ENCODE measurements at places on chromosomes 13 and 19. TPM values are rescaled to one million over a fixed set of nuclear protein-coding genes. Genes with fewer than 3 reads are reported as not detected.
A peak's percentile ranks its signal among the peaks of the same experiment; 100 is the strongest.

PTPRH gene
- polyA plus RNA-seq = 1.6 TPM

CCDC194 gene
- not detected for polyA plus RNA-seq

CCDC70 gene
- polyA plus RNA-seq = not detected

STAP2 gene
- 12.4 TPM for polyA plus RNA-seq

GRCh38 chr13:93169980-93170379, 56.6 kb upstream of the GPC6 start:
- DNase-seq = no peak

DNA sequence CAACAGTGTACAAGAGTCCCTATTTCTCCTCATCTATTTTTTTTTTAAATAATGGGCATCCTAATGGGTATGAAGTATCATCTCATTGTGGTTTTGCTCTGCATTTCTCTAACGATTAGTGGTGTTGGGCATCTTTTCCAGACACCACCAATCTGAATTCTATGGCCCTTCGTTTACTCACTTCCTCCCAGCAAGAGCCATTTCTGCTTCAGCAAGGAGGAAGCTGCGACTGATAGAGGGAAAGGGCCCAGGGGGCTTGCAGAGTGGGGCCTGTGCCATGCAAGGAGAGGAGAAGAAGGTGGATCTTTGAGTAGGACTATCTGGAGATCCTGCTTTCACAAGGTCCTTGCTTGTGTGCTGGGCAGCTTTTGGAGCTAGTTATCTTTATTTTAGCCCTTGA, 58.0 kb downstream of the USPL1 start:
- DNase-seq = no peak

LILRA1 gene
- 0.63 TPM for polyA plus RNA-seq

GRCh38 chr13:23516702-23517101, 53.5 kb upstream of the TNFRSF19 start:
- no peak for DNase-seq

CPB2 gene
- 0.24 TPM for polyA plus RNA-seq

DNA sequence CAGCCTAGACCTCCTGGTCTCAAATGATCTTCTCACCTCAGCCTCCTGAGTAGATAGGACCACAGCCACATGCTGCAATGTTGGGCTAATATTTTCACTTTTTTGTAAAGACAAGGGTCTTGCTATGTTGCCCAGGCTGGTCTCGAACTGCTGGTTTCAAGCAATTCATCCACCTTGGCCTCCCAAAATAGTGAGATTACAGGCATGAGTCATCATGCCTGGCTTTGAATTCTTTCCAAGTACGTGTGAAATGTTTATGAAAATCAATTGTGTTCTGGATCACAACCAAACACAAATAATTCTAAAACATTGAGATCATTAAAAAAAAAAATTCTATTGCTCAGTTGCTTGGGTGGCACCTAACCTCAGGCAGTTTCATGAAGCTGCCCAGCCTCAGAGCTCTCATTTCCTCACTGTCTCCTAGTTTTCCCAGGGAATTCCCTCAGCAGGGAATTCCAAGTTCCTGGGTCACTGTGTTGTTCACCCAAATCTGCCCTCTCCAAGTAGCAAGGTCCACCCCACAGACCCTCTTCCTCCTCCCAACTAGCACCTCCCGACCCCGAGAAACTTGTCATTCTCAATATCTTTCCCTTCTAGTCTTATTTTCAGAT, 44.8 kb downstream of the ING1 start:
- DNase-seq = no peak

- DNase-seq = no peak
These were observed 23.8 kb upstream of the MEDAG start for GRCh38 chr13:30882026-30882850.

ZNF223 gene
- 3.6 TPM for polyA plus RNA-seq

DNA sequence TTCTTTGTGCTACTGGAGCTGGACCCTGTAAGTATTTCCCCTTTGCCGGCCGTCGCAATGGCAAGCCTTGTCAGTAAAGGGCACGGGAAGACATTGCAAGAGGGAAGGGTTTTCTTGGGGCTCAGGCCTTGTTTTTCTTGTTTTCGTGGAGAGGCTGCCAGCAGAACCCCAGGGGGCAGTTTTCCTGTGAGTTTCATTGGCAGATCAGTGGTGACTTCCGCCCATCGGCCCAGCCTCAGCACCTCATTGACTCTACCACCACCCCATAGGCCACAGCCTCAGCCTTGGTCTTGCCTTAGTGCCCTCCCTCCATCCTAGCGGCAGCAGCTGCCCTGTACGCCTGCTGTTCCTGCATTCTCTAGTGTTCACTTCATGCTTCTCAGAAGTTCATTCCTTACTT, 61.5 kb downstream of the GJA3 start:
- DNase-seq = no peak

DNA sequence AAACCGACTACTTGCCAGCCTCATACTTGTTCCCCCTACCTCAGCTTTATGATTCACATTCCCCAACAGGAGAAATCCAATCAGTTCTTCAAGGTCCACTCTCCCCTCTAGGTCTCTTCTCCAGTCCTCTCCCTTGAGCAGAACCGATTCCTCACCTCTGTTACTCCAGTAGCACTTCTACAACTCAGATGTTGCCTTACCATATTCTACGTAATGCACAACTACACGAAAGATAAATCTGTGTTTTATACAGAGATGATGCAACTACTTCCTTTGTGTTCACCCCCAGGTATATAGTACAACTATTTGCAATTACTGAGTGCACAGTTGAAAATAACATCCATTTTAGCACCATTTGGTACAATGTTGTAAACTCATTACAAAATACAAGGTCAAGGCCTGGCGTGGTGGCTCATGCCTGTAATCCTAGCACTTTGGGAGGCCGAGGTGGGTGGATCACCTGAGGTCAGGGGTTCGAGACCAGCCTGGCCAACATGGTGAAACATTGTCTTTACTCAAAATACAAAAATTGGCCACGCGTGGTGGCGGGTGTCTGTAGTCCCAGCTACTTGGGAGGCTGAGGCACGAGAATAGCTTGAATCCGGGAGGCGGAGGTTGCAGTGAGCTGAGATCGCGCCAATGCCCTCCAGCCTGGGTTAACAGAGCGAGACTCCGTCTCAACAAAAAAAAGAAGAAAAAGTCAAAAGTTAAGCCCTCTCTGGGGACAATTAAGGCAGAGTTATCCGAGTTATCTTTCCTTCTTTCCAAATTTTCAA, 2.8 kb upstream of the WBP4 start:
- DNase-seq = no peak

DNA sequence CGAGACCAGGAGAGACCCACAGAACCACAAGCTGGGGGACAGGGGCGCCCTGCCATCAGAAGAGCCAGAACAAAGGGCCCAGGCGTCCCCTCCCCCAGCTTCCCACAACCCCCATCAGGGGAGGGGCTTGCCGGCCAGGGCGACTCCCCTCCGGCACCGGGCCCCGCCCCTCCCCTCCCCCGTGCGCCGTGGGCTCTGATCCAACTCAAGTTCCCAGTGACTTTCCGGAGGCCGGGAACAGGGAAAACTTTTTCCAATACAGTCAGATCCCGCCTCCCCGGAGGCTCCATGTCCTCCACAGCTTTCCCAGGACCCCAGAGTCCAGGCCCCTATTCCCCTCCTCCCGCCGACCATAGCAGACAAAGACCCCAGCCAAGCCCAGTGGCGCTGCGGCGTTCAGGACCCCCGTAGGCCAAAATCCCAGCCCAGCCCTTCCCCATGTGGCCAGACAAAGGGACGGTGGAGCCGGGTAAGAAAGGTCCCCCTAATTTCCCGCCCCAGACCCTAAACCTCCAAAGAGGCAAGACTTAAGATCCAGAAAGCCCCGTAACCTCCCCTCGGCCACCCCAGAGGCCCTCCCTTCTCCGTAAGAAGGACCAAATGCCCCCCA, 673 bp downstream of the TEAD2 start:
- peak; percentile 66 for DNase-seq

DNA sequence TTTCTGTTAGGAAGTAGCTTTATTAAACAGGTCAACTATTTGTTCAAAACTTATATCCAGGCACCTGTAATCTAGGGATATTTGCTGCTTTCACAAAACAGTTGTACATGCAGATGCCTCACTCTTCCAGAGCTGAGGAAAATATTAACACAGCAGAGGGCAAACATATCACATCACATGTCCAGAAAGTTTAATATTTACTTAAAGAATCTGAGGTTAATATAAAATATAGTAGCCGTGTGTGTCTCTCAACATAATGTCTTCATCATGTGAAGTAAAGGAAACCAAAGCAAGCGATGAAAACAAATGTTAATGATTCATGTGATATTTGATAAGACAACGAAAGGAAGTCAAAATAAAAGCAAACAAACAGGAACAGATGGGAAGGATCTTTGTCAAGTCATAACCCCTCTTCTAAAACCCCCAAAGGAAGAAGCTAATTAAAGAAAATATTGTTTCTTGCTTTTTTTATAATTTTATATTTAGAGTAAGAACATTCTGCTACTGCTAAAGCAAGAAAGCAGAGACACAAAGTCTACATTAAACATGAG, 418.8 kb downstream of the DACH1 start:
- DNase-seq = no peak

GRCh38 chr19:55206664-55207500, 2.4 kb downstream of the PTPRH start:
- DNase-seq = no peak

DNA sequence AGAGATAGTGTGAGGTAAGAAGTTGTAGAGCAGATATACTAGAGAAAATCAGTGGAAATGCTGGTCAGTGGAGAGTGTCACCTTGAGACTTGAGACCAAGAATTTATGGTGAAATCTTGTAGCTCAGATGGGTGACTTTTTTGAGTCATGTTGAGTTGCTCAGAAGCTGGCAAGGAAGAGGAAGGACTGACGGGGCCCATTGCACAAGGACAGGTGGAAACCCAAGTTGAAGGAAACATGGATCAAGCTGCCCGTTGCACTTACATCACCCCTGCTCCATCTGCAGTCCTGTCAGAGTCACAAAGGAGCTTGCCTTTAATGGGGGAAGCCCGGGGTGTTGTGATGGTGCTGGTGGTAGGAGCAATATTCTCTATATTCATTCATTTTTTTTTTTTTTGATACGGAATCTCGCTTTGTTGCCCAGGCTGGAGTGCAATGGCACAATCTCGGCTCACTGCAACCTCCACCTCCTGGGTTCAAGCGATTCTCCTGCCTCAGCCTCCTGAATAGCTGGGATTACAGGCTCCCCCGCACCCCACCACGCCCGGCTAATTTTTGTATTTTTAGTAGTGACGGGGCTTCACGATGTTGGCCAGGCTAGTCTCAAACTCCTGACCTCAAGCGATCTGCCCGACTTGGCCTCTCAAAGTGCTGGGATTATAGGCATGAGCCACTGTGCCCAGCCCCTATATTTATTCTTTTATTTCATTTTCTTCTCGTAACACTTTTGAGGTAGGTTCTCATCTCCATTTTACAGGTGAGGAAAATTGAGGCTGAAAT, 27.4 kb downstream of the UBAC2 start:
- DNase-seq = no peak

- DNase-seq = no peak
These were observed 125.2 kb downstream of the KDM4B start for GRCh38 chr19:5093948-5094718.

LRRC4B gene
- polyA plus RNA-seq = 14.5 TPM

DNA sequence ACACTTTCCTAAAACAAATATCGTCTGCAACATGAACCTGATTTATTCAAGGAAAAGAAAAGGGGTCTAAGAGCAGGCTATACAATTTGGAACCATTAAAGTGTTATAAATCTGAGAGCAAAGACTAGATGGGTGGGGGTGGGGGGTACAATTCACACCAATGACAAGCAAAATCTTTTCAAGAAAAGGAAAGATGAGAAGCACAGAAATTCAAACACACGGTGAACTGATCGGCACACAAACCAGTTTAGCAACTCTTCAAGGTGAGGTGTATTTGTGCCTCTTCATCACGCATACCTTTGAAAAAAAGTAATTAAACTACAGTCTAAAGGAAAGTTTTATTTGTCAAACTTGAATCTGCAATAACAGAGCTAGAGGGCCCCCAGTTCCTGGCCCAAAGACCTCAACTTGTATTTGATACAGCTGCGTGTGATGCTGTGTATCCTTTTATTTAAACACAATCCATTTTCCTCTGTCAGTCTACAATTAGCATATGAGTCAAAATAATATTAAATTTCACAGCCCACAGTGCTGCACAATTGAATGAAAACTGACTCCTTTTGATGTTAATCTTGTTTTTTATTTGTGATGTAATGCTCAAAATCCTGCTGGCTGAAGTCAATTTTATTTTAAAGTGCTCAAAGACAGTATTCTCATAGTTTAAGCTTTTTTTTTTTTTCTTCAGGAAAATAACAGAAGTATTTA, 14.2 kb downstream of the EFNB2 start:
- no peak for DNase-seq

PGLYRP2 gene
- polyA plus RNA-seq = 0.08 TPM

FPR1 gene
- polyA plus RNA-seq = 15.7 TPM

DNA sequence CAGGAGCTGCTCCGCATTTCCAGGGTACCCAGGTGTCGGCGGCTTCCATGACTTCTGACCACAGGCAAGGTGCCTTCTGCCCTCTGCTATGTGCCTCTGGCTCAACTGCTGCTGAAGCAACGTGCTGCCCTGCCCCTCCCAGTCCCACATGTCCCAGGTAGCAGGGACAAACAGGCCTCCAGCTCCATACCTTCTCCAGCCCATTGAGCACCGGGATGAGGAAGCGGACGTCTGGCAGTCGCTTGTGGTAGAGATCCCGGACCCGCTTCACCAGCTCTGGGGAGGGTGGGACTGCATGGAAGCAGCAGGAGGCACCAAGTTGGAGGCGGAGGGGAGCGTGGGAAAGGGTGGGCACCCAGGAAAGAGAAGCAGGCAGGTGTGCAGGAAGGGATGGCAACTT, 8.1 kb upstream of the RSPH6A start:
- DNase-seq = no peak

DNA sequence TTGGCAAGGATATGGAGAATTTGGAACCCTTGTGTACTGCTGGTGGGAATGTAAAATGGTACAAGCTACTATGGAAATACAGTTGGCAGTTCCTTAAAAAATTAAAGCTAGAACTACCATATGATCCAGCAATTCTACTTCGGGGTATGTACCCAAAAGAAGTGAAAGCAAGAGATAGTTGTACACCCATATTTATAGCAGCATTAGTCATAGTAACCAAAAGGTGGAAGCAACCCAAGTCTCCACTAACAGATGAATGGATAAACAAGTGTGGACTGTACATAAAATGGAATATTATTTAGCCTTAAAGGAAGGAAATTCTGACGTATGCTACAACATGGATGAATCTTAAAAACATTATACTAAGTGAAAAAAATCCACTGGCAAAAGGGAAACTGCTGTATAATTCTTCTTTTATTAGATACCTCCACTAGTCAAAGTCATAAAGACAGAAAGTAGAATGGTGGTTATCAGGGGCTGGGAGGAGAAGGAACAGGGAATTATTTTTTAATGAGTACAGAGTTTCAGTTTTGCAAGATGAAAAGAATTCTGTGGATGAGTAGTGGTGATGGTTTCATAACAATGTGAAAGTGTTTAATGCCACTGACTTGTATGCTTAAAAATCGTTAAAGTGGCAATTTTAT, 141.6 kb downstream of the RXFP2 start:
- no peak for DNase-seq

- no peak for DNase-seq
These were observed 106.3 kb downstream of the FGF9 start for GRCh38 chr13:21777166-21777565.

- DNase-seq = no peak
These were observed 112.6 kb downstream of the KCNRG start for GRCh38 chr13:50127726-50128291.
